ENCODE measurements at places on chromosomes 3 and 15. TPM values are rescaled to one million over a fixed set of nuclear protein-coding genes. Genes with fewer than 3 reads are reported as not detected.

Gene TMC3
- 0.20 TPM for polyA plus RNA-seq

Gene MGA
- polyA plus RNA-seq = 36.4 TPM

Gene IGDCC3
- 9.4 TPM for polyA plus RNA-seq

Gene AP3B2
- polyA plus RNA-seq = 2.5 TPM

Gene REC114
- polyA plus RNA-seq = not detected

Gene ACP3
- 2.9 TPM for polyA plus RNA-seq

Gene SNX33
- 25.1 TPM for polyA plus RNA-seq

Gene RNU5B-1
- polyA plus RNA-seq = not detected

DNA sequence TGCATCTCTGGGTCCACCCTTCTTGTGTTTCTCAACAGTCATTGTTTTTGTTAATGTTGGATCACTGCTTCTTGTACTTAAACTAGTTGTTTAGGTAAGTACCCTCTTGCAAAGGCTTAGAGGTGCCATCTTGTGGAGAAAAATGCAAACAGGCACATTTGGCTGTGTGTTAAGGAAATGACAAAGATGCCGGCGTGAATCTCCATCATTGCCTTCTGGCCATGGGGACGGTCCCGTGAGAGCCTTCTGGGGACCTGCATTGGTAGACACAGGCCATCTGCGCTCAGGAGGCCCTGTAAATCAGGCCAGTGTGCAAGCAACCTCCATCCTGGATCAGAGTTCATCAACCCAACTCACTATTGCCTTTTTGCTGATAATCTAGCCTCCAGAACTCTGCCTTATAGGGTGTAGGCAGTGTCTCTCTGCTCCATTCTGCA lies 158.6 kb upstream of the NR2E3 start:
- DNase-seq = no peak

DNA sequence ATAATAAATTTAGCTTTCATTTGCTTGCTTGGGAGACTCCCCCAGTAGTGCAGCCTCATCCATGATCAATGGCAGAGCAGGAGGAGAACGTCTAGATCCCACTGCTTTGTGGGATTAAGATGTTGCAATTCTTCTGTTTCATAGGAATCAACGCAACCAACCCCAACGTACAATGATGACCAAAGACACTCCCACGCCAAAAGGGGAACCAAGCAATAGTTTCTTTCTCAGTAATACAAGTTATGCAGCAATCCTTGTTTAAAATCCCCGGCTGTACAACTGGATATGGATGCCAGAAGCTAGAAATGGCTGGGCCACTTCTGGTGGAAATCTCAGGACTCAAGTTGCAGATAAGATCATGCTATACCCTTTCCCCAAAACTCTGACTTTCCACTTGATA lies 411.2 kb downstream of the VPS13C start:
- DNase-seq = no peak

DNA sequence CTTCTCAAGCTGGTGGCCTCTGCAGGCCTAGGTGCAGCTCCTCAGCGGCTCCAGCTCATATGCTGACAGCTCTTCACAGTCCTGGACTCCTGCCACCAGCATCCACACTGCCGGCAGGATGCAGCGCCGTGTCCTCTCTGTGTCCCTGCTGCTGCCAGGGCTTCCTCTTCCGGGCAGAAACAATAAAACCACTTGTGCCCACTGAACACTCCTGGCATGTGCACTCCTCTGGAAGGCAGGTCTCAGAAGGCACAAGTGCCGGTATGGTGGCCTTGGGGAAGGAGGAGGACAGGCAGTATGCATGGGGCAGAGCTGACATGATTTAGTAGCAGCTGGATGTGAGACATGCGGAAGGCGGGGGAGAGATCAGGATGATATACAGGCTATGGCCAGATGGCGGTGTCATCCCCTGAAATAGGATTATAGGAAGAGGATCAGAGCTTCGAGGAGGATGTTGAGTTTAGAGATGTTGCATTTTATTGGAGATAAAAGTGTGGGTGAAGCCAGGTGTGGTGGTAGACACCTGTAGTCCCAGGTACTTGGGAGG lies 7.5 kb upstream of the MAN2A2 start:
- DNase-seq = no peak

DNA sequence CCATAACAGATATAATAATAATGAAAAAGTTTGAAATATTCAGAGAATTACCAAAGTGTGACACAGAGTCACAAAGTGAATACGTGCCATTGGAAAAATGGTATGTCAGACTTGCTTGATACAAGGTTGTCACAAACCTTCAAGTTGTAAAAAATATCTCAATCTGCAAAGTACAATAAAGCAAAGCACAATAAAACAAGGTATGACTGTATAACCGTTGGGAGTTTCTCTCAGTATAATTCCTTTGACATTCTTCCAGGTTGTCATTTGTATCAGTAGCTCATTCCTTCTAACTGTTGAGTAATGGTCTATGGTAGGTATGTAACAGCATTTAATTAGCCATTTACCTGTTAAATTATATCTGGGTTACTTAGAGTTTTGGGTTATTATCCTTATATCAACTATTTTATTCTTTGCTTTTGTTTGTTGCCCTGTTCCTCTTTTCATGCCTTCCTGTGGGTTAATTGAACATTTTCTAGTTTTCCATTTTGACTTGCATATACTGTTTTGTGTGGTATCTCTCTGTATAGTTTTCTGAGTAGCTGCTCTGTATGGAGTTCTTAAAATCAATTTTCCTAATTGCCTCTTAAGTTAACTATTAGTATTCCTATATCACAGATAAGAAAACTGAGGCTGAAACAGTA lies 112.5 kb downstream of the SUCNR1 start:
- no peak for DNase-seq

DNA sequence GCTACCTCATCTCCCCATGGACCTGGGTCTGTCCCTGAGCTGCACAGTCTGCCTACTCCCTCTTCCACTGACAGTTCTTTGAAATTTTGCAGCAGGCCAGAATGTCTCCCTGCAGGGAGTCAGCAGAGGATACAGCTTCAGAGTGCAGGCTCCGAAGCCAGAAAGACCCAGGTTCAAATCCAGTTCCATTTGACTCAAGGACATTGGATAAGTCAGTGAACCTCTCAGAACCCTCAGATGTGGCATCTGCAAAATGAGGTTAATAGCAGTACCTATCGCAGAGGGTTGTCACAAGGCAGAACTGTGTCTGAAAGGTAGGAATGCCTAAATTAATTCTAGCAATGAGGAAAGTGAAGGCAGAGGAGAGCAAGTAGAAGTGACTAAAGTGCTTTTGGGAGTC lies 244.4 kb upstream of the TRIM42 start:
- DNase-seq = no peak

DNA sequence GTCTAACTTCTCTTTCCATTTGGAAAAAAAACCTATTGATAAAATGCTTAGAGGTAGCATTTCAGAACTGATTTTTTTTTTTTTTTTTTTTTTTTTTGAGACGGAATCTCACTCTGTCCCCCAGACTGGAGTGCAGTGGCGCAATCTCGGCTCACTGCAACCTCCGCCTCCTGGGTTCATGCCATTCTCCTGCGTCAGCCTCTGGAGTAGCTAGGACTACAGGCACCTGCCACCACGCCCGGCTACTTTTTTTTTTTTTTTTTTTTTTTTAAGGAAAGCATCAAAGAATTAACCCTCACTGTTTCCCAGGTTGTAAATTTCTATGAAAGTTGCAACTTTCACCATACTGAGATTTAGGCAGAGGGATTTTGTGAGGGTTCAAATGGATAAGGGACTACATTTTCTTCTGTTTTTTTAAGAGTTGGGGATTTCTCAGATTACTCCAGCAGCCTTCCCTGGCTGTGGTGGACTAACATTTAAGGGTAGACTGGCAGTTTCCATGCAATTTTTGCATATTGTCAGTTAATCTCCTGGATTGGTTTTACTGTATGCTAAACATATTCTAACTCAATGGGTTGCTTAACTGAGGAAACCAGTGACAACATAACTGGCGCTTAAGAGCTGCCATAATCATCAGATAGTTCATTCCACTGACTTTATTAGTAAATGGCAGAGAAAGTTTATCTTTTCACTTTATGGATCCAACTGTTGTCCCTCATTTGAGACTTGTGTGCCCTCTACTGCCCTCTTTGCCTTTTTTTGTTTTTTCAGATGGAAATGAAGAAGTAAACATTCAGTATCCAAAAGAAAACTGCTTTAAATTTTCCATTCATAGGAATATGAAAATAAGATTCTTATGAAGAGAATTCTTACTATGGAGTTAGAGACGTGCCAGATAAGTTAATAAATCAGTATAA lies 93.7 kb downstream of the NPTN start:
- DNase-seq = no peak

- no peak for DNase-seq
These were observed 400.6 kb downstream of the VPS13C start for GRCh38 chr15:61659566-61660190.

DNA sequence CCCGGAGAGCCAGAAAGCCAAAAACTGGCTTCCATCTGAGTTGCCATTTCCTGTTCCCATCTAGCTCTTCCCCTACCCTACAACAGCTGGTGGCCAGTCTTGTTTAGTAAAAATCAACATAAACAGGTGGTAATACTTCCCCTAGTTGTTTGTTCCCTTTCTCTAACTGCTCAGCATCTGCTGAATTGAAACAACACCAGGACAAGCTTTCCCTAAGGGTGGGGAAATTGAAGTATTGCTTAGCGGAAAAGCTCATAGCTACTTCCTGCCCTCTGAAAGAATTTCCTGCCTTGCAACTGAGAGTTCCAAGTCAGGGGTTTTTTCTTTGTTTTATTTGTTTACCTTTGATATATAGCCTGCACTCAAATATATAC lies 66.8 kb downstream of the HMG20A start:
- no peak for DNase-seq

GRCh38 chr3:26171006-26171405 lies 381.1 kb downstream of the OXSM start:
- DNase-seq = peak; percentile 39

- no peak for DNase-seq
These were observed 3.2 kb downstream of the SHF start for GRCh38 chr15:45184562-45185041.

GRCh38 chr15:56735589-56735988 lies 2.3 kb upstream of the ZNF280D start:
- DNase-seq = no peak

GRCh38 chr15:66139591-66140207 lies 113.9 kb downstream of the MEGF11 start:
- DNase-seq = no peak

DNA sequence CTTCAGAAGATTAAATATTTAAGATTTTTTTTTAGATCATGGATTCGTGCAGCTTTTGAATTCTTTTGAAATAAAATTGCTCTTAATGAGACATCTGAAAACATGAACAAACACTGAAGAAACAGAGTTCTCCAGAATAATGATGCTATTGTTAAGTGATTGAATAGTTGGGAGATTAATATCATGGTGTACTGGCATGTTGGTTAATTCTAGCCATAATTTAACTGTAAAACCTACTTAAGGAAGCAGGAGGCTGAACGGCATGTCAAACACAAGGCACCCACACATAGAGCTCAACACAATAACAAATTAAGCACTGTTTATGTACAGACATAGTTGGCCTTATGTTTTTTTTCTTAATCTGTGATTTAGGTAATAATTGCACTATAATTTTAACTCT lies 185.6 kb downstream of the RBMS3 start:
- no peak for DNase-seq

DNA sequence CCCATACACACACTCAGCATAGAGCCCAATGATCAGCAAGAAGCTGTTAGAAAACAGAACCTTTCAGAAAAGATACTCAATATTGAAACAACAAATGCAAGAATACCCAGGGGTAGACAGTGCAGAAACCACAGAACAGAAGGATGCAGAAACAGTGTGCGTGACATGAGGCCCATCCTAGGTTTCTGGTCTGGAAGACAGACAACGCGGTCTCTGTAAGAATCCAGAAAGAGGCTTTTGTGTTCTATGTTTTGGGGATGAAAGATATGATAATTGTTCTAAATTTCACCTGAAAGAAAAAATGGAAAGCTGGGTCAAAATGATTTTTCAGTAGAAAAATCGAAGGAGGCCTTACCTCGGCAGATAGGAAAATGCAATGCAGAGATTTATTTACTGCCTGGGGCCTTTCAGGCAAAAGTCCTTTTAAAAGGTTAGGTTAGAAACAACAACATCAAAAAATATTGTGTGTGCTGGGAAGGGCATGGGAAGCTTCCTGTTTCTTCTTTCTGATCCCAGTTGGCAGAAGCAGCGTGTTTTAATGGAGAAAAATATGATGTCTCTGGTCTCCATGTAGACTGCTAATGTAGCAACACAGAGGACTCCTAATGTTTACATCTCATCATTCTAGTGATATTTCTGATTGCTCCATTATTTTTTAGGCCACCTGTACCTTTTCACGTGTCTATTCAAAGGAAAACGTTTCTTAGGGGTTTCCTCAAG lies 17.0 kb downstream of the SYNM start:
- DNase-seq = no peak

DNA sequence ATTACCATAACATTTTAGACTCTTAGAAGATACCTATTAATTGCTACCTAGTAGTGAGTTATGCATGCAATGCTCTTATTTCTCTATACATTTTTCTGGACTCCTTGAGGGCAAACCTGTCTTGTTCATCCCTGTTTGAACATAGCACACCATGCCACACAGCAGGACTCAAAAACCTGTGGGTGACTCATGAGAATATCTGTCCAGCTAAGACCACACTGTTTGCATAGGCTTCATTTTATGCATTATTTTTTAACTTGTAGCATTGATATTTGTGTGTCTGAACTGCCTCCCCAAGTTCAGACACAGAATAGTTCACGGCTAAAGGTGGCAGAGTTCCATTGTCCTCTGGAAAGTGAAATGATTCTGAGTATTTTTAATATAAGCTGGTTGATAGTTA lies 1.8 kb downstream of the LMCD1 start:
- no peak for DNase-seq

- DNase-seq = no peak
These were observed 87.7 kb downstream of the IL1RAP start for GRCh38 chr3:190601622-190602021.

- DNase-seq = no peak
These were observed 110.3 kb downstream of the COL6A6 start for GRCh38 chr3:130627143-130627855.

- no peak for DNase-seq
These were observed 16.9 kb upstream of the MEX3B start for GRCh38 chr15:82062479-82063454.

DNA sequence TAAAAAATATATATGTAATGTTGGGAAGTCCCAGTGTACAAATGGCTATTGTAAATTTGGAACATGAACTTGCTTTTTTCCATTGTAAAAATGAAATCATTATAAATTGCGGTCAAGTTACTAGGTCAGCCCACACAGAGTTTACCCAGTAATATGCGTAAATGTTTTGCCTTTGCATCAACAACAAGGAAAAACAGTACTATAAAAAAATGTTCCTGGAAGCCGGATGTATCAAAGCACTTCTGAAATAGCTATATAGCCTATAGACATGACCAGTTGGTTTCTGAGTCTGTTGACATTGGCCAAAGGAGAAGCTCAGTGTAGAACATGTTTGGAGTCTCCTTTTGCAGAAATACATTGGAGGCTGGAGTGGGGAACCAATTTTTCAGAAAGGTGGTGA lies 23.2 kb downstream of the CTNNB1 start:
- no peak for DNase-seq

- no peak for DNase-seq
These were observed 186.1 kb downstream of the FMN1 start for GRCh38 chr15:33008284-33008995.

GRCh38 chr15:60557191-60557618 lies 78.3 kb upstream of the ICE2 start:
- peak; percentile 13 for DNase-seq

GRCh38 chr3:142929109-142929508 lies 34.4 kb downstream of the PAQR9 start:
- DNase-seq = no peak

Measured in right lung (tissue), 10 donors.